ENCODE measurements at places on chromosomes 4 and X.

DNA sequence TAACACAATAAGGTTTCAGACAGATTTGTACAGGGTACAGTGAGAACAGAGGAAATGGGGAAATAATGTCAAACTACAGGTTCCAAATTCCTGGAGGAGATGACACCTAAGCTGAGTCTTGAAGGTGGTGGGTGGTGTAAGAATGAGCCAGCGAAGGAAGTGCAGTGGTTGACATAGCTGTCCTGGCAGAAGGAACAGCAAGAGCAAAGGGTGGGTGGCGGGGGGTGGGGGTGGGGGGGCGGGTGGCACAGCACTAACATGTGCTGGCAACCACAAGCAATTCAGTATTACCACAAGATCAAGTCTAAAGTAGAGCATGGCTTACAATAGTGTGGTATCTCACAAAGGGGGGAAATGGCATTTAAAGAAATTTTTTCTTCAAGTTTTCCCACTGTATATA, 13.1 kb upstream of the G3BP2 start:
- no peak for DNase-seq

- DNase-seq = no peak
These were observed 64.1 kb downstream of the WWC2 start for GRCh38 chr4:183163135-183163534.

GRCh38 chrX:13103188-13103913, 58.9 kb upstream of the FAM9C start:
- no peak for DNase-seq

- DNase-seq = no peak
These were observed 87.2 kb downstream of the FRYL start for GRCh38 chr4:48692897-48693296.

DNA sequence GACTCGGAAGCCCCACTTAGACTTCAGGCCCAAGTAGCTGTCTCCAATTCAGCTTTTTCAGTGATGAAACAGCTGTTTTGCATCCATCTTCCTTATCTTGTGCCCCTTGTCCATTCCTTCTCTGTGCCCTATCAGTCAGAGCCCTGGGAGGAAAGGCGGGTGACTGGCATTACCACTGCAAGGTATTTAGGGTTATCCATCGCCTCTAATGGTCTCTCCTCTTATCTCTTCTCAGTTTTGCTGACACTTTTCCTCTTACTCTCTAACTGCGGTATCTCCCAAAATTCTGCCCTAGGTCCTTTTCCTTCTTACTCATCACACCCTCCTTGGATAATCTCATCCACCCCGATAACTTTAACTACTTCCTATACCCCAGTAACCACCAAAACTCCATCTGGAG, 13.7 kb downstream of the GAB3 start:
- no peak for DNase-seq

- DNase-seq = no peak
These were observed 18.3 kb downstream of the FHIP1A start for GRCh38 chr4:151427266-151427665.

DNA sequence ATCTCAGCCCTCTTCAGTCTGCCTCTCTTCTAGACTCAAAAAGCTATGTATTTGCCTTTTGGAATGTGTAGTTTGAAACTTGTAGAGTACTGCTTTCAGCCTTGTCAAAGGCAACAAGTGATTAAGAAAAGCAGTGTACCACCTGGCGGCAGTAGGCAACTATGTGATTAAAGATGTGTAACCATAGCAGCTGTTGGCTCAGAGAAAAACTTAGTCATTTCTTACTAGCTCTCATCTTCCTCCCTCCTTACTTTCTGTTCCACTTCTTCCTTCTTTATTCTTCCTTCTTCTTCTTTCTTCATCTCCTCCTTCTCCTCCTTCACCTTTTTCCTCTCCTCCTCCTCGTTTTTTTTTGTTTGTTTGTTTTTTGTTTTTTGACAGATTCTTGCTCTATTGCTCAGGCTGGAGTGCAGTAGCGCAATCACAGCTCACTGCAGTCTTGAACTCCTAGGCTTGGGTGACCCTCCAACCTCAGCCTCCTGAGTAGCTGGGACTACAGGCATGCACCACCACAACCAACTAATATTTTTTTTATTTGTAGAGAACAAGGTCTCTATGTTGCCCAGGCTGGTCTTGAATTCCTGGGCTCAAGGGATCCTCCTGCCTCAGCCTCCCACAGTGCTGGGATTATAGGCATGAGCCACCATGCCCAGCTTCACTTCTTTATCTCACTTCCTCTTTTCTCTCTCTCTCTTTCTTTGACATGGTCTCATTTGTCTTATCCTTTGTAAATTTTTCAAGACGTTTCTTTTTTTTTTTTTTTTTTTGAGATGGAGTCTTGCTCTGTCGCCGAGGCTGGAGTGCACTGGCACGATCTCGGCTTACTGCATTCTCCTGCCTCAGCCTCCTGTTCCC, 32.6 kb downstream of the ABHD18 start:
- no peak for DNase-seq

DNA sequence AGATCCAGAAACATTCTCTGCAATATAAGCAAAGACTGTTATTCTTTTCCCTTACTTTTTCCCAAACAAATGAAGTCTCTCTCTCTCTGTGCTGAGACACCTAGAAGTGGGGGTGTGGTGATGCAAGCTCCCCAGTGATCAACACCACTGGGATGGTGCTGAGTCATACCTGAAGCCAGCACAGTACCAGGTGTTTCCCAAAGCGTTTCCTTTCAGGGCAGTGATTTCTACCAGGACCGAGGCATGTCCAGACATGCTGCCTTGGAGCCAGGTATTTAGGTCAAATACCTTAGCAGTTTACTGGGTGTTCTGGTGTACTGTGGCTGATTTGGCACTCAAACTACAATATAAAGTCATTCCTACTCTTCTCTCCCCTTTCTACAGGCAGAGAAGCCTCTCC, 726.5 kb downstream of the FAM133A start:
- no peak for DNase-seq

GRCh38 chr4:182695842-182696241, 221.3 kb downstream of the DCTD start:
- DNase-seq = no peak

DNA sequence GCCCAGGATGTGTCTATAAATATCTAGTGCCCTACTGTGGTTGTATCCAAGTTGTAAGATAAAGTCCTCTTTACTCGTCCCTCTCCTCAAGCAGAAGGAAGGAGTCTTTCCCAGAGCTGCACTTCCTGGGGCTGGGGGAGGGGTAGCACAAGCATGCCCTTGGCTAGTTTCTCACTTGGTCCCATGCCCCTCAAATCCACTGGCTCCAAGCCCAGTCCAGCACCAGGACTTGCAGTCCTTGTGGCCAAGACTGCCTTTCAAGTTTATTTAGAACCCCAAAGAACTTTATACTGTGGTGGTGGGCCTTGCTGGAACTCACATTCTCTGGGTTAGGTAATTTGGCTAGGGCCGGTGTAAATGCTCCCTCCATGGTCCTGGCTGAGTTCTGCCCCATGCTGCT, 43.2 kb upstream of the SLC10A4 start:
- no peak for DNase-seq

DNA sequence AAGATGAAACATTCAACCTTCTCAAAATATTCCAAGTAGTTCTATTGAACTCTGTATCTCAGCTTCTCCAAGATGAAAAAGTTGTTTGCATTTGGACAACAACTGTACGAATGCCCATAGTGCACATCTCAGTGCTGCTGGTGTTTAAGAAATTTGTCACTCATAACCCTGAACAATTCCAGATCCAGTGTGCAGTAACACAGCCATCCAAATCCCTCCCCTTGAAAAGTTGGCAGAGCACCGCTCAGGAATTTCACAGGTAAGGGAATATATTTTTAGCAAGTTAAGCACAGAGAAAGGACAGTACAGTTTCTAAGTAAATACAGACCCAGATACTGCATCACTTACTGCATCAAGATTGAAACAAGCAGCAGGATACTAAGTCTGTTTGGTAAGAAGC, 104.7 kb downstream of the CNOT6L start:
- no peak for DNase-seq

GRCh38 chrX:74065831-74066390, 238.1 kb upstream of the ZCCHC13 start:
- DNase-seq = no peak

Data from hypothalamus (tissue), 51 donors.